Fibroblast of pulmonary artery (primary cell): ENCODE measurements at places on chromosomes 2 and 18.

DNA sequence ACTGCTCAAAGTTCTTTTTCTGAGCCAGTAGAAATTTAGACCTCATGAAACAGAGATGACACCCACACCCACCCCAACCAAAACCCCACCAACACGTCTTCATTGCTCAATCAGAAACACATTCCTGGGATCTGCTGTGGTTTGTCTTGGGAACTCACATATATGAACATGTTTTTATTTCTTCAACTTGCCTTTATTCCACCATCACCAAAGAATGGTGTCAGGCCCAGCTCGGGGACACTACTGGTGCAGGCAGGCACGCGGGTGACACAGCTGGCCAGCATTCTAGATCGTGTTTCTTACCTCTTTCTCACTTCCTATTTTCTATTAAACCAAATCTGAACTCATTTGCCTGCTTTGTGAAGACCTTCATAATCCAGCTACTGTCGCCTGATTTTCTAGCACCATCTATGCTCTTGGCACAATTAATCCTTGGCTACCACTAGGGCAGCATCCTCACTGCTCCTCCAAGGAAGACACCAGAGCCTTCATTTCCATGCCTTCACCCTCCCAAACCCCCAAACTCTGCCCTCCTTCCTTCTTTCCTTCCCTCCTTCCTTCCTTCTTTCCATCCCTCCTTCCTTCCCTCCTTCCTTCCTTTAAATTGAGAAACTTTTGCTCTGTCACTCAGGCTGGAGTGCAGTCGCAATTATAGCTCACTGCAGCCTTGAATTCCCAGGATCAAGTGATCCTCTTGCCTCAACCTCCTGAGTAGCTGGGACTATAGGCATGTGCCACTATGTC is 157.1 kb downstream of the BCL2 start:
- DNase-seq = peak; percentile 61

DNA sequence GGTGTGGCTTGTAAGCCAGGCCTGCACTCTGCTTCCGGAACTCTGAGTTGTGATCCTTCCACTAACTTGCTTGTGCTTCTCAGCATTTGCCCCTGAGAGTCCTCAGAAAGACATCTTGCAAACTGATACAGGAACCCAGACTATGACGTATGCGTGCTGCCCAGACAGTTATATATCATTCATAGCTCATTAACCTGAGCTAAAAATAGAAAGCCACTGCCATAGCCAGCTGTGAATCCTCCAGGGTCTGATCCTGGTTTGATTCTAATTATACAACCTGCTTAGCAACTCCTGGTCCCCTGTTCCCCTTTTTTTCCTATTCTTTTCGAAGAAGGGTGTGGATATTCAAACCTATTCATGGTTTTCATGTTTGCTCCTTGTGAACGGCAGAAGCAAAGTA is 63.7 kb downstream of the MARCHF4 start:
- peak; percentile 20 for DNase-seq

DNA sequence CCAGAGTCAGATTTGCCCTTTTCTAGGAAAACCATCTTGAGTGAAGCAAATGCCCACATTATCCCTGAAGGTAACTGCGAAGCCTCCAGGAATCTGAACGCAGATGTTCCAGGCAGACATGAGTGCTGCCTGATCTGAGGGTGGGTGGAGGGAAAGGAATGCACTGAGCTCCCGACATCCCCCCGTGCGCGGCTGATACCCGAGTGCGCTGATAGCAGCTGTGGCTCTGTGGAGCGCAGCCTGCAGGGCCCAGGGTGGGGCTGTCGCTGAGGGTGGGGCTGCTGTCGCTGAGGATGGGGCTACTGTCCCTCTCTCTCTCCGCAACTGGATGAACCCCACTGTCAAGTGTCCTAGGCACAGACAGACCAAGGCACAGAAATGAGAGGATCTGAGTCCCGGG is 82.4 kb downstream of the GFPT1 start:
- DNase-seq = no peak

DNA sequence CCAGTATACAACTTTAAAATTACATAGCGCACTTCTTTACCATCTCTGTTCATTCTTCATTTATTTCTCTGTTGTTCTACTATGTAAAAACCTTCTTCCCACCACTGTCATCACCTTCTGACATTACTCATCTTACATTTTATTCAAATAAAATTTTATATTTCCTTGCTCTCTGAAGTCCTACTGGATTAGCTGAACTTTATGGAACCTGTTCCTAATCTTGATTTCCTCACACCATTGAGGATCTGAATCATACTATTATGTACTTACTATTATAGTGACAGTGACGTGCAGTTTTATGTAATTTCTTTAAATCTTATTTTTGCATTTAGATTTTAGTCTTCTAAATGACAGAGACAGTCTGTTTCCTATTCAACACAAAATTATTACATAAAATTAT is 98.3 kb downstream of the DYNAP start:
- no peak for DNase-seq

- no peak for DNase-seq
These were observed 4.0 kb downstream of the SNTG2 start for GRCh38 chr2:954687-955000.

- DNase-seq = no peak
These were observed 78.6 kb upstream of the CSRNP3 start for GRCh38 chr2:165390875-165391274.
